ENCODE measurements at places on chromosomes 2 and 18.

- DNase-seq, result no peak
Measured at GRCh38 chr2:60412620-60413019, 140.8 kb downstream of the BCL11A start.

DNA sequence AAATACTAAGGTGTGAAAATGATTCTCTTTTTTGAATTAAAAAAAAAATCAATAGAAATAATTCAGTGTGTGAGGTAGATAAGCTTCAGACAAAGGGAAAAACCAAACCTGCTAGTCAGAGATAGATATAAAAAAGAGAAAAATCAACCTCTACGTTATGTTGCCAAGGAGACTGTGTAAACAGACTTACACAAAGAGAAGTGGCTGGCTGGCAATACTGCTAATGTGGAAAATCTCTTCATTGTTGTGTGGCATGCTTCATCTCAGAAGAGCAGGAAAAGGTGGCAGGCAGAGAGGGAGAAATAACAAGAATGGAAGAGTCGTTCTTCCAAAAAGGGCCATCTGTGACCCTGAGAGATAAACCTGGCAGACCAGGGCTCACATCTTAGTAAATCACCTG lies 200.8 kb downstream of the SLC8A1 start:
- no peak for DNase-seq

- no peak for DNase-seq
Measured at GRCh38 chr2:219045937-219046550, 4.7 kb upstream of the CFAP65 start.

GRCh38 chr18:52451256-52451655 lies 111.3 kb downstream of the DCC start:
- no peak for DNase-seq

GRCh38 chr2:120591572-120591971 lies 144.1 kb upstream of the GLI2 start:
- DNase-seq, result no peak

DNA sequence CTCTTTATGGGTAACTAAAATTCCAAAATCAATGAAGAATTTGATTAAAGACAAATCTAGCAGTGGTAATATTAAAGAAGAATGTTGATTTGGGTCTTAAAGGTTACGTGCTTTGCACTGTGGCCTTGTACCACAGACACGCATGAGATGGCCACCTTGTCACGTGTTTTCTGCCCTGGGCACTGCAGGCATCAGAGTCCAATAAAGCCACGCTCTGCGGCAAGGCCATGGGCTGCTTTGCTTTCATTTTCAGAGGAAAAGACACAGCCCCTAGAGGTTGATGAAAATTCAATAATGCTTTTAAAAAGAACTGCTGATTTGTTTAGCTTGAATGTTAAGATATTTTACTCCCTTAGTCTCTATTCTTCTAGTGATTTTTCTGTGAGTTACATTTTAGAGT lies 30.4 kb downstream of the AOX1 start:
- no peak for DNase-seq

DNA sequence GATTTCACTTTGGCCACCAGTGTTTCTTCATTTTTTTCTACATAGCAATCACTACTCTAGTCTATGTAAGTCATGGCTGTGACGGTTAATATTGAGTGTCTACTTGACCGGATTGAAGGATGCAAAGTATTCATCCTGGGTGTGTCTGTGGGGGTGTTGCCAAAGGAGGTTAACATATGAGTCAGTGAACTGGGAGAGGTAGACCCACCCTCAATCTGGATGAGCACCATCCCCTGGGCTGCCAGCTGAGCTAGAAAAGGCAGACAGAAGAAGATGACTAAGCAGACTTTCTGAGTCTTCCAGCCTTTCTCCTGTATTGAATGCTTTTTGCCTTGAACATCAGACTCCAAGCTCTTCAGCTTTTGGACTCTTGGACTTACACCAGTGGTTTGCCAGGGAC lies 265.0 kb upstream of the SLC8A1 start:
- DNase-seq, result no peak

DNA sequence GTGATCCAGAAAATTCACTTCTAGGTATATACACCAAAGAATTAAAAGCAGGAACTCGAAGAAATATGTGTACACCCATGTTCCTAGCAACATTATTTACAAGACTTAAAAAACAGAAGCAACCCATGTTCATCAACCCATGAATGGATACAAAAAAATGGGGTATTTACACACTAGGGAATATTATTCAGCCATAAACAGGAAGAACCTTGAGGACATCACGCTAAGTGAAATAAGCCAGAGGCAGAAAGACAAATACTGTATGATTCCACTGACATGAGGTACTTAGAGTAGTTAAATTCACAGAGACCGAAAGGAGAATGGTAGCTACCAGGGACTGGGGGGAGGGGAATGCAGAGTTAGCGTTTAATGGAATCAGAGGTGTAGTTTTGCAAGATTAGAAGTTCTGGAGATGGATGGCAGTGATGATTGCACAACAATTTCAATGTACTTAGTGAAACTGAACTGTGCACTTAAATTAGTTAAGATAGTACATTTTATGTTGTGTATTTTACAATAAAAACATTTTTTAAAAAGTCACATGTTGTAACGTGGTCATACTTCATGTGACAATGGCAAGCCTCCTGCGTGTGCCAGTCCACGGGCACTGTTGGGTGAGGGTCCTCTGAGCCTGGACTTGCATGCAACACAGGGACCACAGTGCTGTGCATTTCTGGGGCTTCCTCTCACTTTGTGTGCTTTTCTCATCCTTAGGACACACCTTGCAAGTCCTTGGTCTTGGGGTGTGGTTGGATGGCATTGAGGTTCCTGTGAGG lies 206.1 kb upstream of the HDAC4 start:
- DNase-seq, result no peak

DNA sequence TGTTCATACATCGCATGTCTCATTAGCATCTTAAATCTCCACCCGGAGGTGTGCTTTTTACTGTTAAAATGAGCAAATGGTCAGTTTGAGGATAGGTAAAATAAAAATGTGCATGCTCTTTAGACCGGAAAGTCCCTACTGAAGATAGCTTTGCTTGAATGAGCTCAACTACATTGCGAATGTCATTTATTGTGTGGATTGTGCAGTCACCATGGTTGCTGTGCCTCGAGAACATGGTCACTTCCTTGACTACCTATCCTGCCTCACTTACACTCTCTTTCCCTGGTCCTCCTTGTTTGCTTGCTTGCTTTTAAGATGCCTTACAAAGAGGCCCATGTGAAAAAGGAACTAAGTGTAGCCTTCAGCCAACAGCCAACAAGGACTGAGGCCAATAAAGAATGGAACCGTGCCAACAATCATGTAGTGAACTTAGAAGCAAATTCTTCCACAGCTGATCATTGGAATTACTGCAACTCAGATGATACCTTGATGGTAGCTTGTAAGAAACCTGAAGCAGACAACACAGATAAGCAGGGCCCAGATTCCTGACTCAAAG lies 72.2 kb upstream of the BARD1 start:
- no peak for DNase-seq

GRCh38 chr2:75390169-75390568 lies 170.6 kb downstream of the EVA1A start:
- no peak for DNase-seq

GRCh38 chr2:46814160-46814961 lies 101.2 kb downstream of the MCFD2 start:
- no peak for DNase-seq

- no peak for DNase-seq
Measured at GRCh38 chr2:198016243-198016642, 211.8 kb downstream of the PLCL1 start.
